ENCODE measurements at places on chromosomes 3 and 15. TPM values are rescaled to one million over a fixed set of nuclear protein-coding genes. Genes with fewer than 3 reads are reported as not detected.

- DNase-seq = peak; percentile 80
These were observed 124.2 kb downstream of the IMPG2 start for GRCh38 chr3:101195951-101196713.

DNA sequence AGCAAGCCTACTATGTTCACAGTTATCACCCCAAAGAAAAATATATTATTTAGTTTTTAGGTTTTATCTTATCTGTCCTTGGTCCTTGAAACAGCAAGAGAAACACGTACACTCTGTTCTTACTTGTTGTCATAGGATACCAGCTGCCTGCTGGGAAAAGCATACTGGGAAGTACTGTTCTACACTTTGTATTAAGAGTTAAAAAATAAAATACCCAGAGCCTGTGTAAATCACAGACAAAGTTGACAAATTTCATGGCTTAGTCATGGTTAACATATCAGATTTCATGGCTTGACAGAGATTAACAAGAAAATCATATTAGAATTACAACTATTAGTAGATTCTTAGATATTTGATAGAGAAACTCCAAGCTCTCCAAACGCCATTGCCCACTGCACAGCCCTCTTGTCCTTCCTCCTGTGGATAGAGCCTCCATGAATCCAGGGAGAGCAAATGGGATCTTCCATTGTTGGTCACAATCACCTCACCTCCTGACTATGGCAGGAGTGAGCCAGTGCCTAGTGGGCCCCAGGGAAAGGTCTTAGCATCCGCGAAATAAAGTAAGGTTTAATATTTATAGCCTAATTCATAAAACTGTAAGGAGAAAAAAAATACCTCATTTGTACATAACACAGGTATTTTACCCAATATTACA is 128.1 kb upstream of the WNT5A start:
- DNase-seq = no peak

GRCh38 chr3:112736805-112737566 is 96.0 kb upstream of the CCDC80 start:
- no peak for DNase-seq

GRCh38 chr3:24709956-24710355 is 215.3 kb upstream of the THRB start:
- DNase-seq = no peak

DNA sequence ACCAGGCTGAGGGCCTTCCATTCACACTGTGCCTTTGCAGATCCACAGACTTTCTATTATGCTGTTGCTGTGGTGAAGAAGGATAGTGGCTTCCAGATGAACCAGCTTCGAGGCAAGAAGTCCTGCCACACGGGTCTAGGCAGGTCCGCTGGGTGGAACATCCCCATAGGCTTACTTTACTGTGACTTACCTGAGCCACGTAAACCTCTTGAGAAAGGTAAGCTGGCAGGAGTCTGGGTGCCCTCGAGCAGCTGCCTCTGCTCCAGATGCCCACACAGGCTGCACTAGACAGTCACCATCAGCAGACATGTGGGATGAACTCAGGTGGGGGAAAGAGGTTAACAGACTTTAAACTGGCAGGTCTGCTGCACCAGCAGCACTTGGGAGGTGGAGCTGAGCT is 8.3 kb downstream of the TF start:
- no peak for DNase-seq

Gene PDIA5
- total RNA-seq = 18.5 TPM

Gene CFAP44
- 4.7 TPM for total RNA-seq

- no peak for DNase-seq
These were observed 205.7 kb upstream of the EIF1B start for GRCh38 chr3:40103829-40104228.

GRCh38 chr3:63387568-63387967 is 109.5 kb downstream of the SYNPR start:
- DNase-seq = no peak

GRCh38 chr15:57820119-57820518 is 113.6 kb downstream of the POLR2M start:
- DNase-seq = no peak

- DNase-seq = no peak
These were observed 12.4 kb downstream of the SLC2A2 start for GRCh38 chr3:171013822-171014748.

DNA sequence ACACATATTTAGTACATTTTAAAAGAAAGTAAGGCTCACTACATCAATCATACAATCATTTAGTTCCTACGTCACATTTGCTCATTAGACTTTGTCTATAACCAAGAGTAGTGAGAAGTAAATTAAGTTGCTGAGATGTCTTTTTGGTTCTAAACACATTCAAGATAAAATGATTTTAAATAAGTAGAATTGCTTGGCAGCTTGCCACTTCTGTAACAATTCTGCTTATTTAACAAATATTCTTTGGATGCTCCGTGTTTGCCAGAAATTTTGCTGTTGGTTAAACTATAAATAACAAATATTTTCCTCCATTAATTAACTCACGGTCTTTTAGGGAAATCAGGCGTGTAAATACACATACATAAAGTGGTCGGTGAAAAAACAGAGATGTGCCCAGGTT is 18.3 kb downstream of the SUCNR1 start:
- no peak for DNase-seq

Gene ZNF501
- total RNA-seq = 4.8 TPM

DNA sequence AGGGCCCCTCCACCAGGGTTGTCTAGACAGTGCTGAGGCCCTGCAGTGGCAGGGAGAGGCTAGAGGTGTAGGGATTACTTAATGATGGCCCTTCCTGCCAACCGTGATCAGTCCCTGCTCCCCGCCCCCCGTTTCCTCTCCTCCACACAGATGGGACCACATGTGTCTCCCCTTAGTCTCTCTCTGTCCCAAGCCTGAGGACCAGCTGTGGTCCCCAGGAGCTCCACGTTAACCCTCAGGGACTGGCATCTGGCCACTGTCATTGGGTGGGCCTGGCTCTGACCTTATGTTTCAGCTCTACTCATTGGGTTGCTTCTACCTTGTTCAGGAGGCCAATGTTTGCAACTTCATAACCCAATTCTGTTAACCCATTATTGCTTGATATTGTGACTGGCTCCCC is 6.0 kb upstream of the ALPK3 start:
- DNase-seq = no peak

- no peak for DNase-seq
These were observed 498.5 kb upstream of the GBE1 start for GRCh38 chr3:82259994-82260393.

DNA sequence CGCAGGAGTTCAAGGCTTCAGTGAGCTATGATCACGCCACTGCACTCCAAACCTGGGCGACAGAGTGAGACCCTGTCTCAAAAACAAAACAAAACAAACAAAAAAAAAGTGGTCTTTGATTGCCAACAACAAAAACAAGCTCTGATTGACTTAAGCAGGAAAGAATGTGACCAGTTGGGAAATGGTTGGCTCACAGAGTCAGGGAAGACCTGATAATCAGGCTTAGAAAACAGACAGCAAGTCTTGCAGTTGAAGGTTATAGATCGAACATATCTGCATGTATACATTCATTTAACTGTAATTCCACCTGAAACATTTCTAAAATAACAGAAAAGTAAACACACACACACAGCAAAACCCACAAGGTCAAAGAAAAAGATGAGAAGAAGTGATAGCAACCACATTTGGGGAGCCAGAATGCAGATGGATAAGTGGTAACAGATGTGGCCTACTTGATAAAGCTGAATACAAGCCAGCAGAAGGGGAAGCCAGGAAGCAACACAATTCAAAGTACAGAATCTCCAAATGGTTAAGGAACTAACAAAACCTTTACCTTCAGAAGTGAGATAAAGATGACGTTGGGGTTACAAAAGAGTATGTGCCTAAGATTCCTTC is 699.9 kb upstream of the ZNF385D start:
- DNase-seq = no peak

- DNase-seq = no peak
These were observed 24.2 kb upstream of the LRRFIP2 start for GRCh38 chr3:37198547-37198946.

Gene ZIC1
- not detected for total RNA-seq

Data from HT-29 (cell line).